ENCODE measurements at places on chromosomes 11 and 22. TPM values are rescaled to one million over a fixed set of nuclear protein-coding genes. Genes with fewer than 3 reads are reported as not detected.

MN1 gene
- 1.2 TPM for total RNA-seq

ACTN3 gene
- not detected for total RNA-seq

KRTAP5-7 gene
- not detected for total RNA-seq

DNA sequence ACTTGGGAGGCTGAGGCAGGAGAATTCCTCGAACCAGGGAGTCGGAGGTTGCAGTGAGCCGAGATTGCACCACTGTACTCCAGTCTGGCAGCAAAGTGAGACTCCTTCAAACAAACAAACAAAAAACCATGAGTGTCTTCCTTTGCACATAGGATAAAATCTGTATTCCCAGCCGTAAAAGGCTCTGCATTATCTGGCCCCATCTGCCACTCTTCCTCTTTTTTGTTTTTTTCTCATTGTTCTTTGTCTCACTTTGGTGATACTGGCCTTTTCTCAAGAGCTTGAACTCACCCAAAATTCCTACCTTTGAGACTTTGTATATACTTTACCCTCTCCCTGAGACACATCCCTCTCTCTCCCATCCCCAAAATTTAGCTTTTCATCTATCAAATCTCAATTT, 17.6 kb downstream of the FDX1 start:
- DNase-seq = no peak

GRCh38 chr11:82718307-82718706, 15.4 kb downstream of the FAM181B start:
- no peak for DNase-seq

DNA sequence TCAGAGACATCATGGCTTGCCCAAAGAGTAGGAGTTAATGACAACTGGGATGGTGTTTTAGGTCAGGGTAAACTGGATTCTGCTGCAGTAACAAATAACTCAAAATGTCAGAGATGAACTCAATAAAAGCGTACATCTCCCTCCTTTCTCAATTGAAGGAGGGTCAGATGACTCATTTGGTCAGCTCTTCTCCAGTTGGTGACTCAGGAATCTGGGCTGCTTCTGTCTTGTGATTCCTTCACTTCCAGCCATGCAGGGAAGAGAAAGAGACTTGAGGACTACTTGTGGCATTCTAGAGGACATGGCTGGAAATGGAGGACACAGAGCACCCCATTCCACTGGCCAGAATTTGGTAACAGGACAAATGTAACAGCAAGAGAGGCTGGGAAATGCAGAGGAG, 3.2 kb upstream of the SYT13 start:
- no peak for DNase-seq

- DNase-seq = no peak
These were observed 4.6 kb upstream of the ACER3 start for GRCh38 chr11:76856106-76856505.

- DNase-seq = no peak
These were observed 279.1 kb downstream of the BRD1 start for GRCh38 chr22:49548356-49549202.

DNA sequence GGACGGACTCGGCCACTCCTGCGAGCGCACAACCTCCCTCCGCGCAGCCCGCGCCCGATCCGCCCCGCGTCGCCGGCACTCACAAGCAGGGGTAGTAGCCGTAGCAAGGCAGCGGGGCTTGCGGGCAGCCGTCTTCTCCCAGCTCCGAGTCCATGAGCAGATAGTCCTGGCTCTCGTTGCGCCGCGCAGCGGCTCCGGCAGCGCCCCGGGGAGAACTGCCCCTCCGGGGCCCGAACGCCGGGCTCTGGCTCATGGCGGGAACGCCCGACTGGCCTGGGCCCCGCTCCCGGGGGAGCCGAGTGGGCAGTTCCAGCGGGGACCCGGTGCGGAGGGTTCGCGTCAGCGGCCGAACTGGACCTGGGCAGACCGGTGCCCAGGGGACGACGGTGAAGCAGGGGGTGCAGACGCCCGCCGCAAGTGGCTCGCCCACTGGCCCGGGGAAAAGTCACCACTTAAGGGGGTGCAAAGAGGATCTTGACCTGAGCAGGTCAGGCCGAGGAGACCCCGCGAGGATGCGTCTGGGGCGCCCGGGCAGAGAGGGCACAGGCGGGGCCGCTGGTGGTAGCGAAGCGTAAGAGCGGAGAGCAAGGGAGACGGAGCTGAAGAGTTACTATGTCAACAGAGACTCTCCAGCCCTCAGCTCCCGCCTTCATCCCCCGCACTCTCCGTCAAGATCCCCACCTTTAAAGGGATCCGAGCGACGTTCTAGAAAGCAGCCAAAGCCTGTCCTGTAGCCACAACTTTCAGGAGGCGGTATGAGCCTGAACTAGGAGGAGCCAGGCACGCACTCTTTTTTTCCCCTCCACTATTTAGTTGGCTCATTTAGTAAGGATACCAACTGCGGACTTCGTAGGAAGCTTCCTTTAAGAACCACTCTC, at the start of gene TRPC6:
TRPC6 (minus strand) TSS at position 757 of the 878 bp plus-strand sequence; CDS start at position 253, 504 bp downstream.
- DNase-seq = no peak

- no peak for DNase-seq
These were observed 102.1 kb upstream of the BID start for GRCh38 chr22:17876306-17876831.

GRCh38 chr22:50173983-50174355, 3.4 kb downstream of the PANX2 start:
- no peak for DNase-seq

- no peak for DNase-seq
These were observed 655.9 kb upstream of the TENM4 start for GRCh38 chr11:80096736-80097135.

DNA sequence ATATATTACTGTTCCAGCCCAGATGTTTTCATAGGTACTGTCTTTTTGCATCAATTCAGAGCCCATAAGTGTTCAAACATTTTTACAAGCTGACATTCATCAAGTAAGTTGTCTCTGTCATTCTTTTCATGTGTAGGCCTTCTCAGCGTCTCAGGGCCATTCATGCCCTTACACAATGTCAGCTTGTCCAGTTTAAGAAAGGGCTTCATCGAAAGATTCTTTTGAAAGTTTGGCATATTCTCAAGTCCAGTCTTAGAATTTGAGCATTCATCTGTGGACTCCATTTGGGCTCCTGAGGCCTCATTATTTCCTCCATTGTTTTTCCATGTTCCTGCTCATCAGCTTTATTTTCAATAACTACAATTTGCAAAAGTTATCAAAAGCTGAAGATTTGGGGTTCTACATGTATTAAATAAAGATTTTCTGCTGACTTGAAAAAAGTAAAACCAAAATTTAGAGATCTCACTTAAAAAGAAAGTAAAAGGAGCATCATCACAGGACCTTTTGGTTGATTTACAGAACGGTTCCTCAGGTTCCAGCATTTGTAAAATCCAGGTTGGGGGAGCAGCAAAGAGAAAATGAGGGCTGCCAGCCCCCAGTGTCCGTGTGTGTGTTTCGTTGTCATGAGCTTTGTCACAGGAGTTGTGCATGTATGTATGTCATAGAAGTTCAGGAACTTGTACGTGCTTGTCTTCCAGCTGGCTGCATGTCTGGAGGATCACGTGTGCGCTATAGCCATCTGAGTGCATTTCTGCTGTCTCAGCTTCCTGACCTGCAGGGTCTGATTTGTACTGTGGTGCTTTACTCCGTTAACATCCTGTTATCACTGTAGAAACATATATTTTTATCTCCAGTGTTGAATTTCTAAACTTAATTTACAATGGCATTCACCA, 15.6 kb downstream of the MOV10L1 start:
- DNase-seq = no peak

DNA sequence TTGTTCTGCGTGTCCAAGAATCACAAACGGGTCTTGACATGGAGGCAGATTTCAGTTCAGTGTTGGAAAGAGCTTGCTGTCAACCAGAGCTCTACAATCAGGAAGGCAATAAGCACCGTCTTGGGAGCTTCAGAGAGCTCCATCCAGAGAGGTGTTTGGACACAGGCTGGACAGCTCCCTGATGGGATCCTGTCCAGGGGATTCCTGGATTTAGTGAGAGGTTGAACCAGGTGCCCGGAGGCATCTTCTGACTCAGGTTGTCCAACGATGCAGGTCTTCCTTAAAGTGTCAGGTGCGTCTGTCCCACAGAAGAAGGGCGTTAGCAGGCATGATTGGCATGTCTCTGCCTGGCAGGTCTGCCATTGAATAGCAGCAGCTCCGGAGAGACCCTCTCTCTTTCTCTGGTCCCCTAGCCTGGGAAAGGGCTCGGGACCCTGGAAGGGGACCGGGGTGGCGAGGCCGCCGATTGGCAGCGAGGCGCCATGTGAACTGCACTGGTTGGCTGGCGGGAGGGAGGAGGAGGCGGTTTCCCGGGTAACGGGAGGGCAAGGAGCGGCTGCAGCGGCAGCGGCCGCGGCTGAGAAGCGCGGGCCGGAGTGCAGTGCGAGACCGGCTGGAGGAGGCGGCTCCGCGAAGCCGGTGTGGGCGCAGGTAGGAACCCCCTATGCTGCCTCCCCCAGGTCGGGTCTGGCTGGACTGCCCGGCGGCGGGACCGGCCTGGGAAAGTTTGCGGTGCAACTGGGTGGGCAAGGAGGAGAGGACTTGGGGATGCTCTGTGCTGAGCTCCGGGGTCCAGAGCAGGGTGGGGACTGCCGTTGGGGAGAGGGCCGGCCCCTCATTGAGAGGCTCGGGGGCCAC, 104.1 kb upstream of the E2F8 start:
- DNase-seq = peak; percentile 59
